Cardiac fibroblast (primary cell): ENCODE measurements at places on chromosomes 11 and 22.

- DNase-seq, result no peak
Measured at GRCh38 chr11:25068451-25068850, 571.6 kb downstream of the LUZP2 start.

DNA sequence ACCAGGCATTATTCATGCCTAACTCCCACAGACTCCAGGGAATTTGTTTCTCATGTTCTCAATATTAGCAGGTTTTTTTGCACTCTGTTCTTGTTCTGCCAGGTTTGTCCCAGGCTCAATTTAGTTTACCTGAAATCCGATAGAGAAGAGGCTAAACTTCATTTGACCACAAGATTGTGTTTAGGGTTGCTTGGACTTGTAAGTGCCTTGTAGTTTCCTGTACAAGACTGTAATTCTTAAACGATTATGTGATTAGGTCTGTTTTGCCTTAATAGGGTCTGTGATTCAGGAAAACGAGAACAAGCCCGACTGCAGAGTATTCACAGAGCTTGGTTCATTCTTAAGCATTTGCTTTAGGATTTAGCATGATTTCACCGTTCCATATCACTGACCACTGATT is 1.8 kb downstream of the PRSS23 start:
- DNase-seq, result peak; percentile 28

- DNase-seq, result peak; percentile 52
Measured at GRCh38 chr11:12922980-12923507, 86.1 kb upstream of the RASSF10 start.

DNA sequence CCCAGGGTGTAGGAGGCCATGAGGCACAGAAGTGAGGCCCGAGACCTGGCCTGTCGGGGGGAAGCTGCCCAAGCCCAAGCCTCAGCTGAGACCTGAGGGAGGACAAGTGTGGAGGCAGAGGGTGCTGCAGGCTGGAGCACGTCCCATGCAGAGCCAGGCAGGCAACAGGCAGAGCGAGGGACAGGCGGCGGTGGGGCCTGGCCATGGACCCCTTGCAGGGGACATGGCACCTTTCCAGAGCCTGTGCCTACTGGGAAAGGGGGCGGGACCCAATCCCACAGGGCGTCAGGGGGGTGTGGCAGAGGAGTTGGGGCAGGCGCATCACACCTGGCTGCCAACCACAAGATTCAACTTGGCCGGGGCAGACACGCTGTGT is 4.3 kb downstream of the TNNI2 start:
- DNase-seq, result no peak

GRCh38 chr11:2963112-2963754 is 28.9 kb downstream of the NAP1L4 start:
- DNase-seq, result no peak

- DNase-seq, result no peak
Measured at GRCh38 chr11:78351979-78352841, 65.4 kb downstream of the GAB2 start.

DNA sequence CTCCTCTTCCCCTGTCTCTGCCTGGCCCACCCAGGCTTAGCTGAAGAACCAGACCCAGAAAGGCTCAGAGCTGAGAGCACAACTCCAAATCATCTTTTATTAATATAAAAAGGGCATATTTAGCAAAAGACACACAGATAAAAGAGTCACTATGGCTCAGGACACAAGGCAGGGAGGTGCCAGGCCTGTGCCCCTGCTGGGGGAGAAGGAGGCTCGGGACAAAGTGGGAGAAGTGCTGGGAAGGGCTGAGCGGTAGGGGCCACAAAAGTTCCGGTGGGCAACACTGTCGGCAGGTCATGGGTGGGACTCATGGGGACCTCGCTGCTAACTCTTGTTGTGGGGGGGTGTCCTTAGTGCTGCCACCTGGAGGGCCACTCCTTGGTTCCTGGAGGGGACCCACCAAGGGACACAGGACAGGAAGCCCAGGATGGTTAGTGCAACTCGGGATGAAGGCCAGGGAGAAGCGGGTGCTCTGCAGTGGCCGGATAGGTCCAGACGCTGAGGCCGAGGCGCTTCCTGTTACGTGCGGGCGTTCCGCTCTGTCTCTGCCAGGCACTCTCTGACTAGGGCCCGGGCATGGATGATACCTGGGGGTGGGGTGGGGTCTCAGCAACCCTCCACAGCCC is 1.4 kb upstream of the PITPNM1 start:
- no peak for DNase-seq

DNA sequence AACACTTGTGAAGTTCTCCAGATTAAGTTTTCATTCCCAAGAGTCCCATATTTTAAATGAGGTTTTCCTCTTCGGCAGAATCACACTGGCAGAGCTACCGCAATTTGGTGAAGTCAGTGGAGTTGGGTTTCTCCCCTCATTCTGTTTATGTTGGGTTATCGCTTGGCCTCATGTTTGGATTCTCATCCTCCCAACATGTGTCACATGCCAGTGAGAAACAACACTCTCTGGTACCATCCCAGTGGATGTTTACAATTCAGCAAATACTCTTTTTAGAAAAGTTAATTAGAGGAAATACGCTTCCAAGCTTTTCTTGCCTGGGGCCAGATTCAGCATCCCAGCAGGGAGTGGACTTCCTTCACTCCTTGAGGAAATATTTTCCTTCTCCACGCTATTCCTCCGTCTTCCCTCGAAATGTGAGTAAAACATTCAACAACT is 2.1 kb downstream of the PAMR1 start:
- peak; percentile 23 for DNase-seq

DNA sequence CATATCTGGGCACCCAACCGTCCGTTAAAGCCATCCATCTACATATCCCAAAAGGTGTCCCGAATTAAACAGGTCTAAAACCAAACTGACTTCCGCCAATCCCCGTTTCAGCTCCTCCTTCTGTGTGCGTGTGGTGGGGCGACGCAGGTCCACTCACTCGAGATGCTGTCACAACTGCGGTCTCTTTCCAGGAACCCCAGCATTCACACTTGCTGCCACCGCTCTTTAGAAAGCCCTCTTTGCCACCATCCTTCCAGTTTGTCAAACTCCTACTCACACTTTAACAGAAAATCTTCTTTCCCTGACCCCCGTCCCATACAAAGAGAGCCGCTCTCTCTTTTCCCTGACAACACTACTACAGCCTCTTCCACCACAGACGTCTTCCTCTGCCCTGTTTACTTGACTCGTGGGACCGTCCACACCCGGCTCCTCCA is 467 bp downstream of the ESS2 start:
- peak; percentile 18 for DNase-seq

- DNase-seq, result no peak
Measured at GRCh38 chr11:10838083-10838482, 19.8 kb downstream of the ZBED5 start.

- peak; percentile 38 for DNase-seq
Measured at GRCh38 chr22:19766511-19767426, 6.2 kb downstream of the TBX1 start.

DNA sequence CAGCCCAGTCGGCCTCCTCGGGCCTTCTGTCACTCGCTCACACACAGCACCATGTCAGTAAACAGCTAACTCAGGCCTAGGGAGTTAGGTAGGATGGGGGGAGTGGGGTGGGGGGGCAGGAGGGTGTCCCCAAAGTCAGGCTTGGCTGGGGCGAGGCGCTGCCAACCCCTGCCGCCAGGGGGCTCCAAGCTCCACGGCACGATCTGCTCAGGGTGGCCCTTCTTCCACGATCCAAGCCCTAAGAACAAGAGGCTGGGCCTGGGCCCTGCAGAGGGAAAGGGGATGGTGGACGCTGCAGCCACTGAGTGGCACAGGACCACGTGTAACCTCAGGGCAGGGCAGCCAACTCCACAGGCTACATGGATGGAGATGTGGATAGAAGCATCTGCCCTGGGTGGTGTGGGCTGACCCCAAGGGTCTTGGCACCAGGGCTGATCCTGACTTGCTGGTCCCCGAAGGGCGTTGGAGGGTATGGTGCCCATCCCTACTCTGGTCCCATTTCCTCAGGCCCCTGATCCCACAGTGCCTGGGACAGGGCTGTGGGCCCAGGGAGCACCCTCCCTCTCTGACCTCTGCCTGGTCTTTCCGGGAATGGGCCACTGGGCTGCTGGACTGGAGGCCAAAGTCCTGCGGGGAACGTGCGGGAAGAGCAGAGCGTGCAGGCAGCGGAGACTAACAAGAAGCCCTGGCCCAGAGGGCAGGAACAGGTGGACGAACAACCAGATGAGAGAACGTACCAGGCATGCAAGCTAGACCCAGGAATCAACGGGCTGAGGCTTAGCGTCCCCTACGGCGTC is 29.1 kb upstream of the TXNRD2 start:
- peak; percentile 72 for DNase-seq

DNA sequence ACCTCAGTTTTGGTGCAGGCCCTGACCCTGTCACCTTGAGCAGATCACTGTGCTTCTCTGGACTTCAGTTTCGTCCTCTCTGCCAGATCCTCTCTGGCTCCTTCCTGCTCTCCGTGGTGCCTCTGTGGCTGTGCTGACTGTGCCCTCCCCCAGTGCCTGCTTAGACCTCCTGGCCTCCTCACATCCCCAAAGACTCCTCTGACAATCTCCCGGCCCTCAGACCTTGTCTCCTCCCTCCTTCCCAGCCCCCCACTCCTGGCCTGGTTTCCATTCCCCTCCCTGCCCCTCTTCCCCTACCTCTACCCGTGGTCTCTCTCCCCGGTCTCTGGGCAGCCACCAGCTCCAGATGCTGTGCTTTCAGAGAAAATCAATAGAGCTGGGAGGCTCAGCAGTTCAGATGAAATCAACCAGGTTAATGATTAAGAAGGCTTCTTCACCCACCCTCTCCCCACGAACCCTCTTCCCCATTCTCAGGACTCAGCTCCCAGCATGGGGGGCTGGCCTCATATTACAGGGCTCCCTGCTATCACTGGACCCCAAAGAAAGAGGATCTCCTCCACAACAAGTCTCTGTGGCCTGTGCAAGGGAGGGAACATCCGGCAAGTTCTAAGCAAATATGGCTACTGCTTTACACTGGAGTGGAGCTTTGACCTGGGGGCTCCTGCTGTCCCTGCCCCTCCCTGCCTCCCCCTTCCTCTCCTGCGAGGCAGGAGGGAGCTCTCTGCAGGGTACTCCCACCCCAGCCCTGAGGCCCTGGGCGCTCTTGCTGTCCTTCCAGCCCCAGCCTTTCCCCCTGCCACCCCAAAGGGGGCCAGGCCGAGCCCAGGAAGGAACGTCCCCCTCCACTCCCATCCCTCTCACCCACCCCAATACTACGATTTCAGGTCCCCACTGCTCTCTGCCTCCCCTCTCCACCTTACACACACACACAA is 8.5 kb downstream of the BACE1-AS start:
- no peak for DNase-seq

GRCh38 chr11:123055191-123055901 is 6.6 kb downstream of the HSPA8 start:
- DNase-seq, result no peak

DNA sequence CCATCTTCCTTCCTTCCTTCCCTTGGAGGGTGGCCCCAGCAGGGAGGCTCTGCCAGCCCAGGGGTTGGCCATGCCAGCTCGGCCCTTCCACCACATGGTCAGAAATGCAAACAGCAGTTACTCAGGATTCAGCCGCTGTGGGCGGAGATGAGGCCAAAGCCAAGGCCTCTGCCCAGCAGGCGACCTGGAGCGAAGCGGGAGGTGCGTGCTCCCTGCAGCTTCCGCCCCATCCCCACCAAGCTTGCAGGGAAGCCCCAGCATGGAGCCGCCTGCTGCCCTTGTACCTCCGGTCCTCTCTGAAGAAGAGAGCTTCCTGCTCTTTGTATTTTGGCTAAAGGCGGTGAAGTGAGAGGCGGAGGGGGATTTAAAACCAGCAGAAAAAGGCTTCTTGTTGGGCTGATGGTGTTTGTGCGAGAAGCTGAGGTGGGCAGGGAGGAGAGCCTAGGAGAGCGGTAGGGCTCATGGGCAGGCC is 50.4 kb downstream of the ANO1 start:
- peak; percentile 21 for DNase-seq

DNA sequence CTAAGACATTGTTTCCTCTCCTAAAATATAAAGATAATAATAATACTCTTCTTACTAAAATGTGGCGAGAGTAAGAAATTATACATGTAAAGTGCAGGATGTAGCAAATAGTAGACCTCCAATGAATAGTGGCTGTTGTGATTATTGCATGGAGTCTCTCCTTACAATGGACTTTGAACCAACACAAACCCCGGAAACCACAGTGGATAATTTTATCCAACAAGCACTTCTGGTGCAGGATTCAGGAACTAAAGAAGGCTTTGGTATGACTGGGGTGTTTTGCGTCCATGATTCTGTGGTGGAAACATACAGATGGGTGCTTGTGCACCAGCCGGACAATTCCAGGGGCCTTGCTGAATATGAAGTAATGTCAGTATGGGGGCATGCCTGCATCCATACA is 146.4 kb upstream of the UBASH3B start:
- no peak for DNase-seq

- DNase-seq, result peak; percentile 64
Measured at GRCh38 chr11:82775736-82776346, 42.2 kb upstream of the FAM181B start.

DNA sequence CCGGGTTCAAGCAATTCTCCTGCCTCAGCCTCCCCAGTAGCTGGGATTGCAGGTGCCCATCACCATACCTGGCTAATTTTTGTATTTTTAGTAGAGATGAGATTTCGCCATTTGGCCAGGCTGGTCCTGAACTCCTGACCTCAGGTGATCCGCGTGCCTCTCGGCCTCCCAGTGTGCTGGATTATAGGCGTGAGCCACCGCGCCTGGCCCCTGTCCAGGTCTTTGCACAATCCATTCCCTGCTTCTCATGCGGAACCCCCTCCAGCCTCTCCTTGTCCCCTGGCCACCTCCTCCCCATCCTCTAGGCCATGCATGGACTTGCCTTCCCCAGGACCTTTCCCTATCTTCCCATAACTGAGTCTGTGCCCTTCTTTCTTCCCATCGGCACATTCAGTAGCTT is 8.7 kb downstream of the DPP3 start:
- DNase-seq, result no peak

DNA sequence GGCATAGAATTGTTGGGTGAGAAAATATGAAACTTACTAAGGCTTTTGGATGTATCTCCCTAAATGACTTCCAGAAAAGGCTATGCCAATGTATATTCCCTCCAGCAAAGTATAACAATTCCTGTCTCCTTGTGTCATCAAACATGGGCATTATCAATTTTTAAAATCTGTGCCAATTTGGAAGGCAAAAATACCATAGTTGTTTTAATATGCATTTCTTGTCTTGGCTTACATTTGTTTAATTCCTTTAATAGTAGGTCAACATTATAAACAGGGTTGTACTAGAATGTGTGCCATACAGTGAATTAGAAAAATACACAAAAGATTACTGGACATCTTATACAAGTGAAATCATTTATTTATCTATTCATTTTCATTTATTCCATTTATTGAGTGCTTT is 41.6 kb downstream of the DCUN1D5 start:
- DNase-seq, result no peak

- DNase-seq, result peak; percentile 59
Measured at GRCh38 chr22:27799827-27800249, 1.7 kb downstream of the MN1 start.

GRCh38 chr22:36659762-36660509 is 43.6 kb downstream of the CACNG2 start:
- peak; percentile 91 for DNase-seq
